ENCODE measurements at places on chromosomes 4 and X.

DNA sequence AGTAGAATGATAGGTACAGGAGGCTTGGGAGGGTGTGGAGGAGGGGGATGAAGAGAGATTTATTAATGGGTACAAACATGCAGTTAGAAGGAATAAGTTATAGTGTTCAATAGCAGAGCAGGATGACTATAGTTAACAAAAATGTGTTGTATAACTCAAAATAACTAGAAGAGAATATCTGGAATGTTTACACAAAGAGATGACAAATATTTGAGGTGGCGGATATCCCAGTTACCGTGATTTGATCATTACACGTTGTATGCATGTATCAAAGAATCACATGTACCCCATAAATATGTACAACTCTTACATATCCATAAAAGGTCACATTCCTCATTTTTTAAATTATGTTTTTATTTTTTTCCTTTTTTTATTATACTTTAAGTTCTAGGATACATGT, 456.6 kb downstream of the MAGEB5 start:
- DNase-seq = no peak

GRCh38 chr4:1669850-1670249, 14.3 kb downstream of the FAM53A start:
- no peak for DNase-seq

GRCh38 chrX:153459986-153460385, 10.4 kb downstream of the HAUS7 start:
- no peak for DNase-seq

GRCh38 chr4:127606823-127607222, 25.9 kb upstream of the INTU start:
- DNase-seq = no peak

DNA sequence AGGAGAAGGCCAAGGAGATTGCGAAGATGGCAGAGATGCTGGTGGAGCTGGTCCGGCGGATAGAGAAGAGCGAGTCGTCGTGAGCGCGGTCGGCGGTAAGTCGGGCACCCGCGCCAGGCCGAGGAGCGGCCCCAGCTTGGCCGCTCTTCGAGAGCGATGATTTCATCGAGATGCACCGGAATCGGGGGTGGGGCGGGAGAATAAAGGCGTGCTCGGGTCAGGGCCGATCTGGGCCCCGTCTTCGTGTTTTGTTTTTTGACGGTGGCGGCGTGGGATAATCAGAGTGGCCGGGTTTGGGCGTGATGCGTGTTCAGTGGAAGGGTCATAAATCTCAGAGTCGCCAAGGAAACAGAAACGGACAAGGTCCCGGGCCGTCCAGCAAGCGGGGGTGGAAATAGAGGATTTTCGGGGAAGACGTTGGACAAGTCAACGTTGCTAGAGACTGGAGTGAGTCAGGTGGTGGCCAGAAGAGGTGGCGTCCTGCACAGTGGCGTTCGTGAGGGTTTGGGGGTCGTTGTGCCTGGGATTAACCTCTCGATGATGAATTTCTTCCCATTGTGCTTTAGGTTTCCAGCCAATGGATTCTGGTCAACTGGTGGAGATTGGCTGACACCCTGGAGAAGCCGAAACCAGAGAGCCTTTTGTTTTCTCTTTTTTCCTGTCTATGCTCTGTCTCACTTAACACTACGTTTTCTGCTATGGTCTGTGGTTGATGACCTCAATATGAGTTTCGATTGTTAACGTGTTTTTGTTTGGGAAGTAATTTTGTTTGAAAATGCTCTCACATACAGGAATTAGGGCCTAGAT, 882 bp downstream of the MRFAP1 start:
- DNase-seq = no peak

- no peak for DNase-seq
These were observed 250.1 kb downstream of the C4orf33 start for GRCh38 chr4:129346036-129346435.

GRCh38 chr4:76059750-76060149, 14.8 kb upstream of the ART3 start:
- DNase-seq = no peak

DNA sequence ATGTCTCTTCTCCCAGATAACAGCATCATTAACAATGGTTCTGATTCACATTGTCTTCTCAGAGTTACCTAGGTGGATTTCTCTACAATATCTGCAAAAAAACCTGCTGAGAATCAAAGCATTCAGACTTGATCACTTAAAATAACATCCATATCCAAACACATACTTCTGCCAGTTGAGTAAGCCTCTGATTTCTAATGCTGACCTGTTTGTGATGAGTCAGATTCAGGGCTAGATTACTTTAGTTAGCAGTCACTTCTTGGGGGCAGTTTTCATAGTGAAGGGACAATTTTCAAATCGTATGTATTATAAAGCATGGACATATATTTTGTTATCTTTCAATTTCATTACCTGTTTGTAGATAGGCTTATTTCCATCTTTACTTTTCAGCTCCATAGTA, 35.5 kb downstream of the CCNI start:
- no peak for DNase-seq

DNA sequence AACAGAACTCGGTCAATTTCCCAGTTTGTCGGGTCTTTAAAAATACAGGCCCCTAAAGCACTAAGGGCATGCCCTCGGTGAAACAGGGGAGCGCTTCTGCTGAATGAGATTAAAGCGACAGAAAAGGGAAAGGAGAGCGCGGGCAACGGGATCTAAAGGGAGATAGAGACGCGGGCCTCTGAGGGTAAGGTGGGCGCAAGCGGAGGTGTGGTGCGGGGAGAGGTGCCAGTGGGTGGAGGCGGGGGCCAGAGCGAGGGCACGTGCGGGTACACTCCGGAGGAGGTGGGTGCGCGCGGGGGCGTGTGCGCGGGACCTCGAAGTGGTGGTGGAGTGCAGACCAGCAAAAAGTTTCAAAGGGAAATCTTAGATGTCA, 787 bp upstream of the TET2 start:
- DNase-seq = peak; percentile 9

- DNase-seq = no peak
These were observed 721.5 kb downstream of the IL1RAPL1 start for GRCh38 chrX:29308726-29309125.

GRCh38 chr4:109177096-109177810, 125.2 kb downstream of the COL25A1 start:
- no peak for DNase-seq

DNA sequence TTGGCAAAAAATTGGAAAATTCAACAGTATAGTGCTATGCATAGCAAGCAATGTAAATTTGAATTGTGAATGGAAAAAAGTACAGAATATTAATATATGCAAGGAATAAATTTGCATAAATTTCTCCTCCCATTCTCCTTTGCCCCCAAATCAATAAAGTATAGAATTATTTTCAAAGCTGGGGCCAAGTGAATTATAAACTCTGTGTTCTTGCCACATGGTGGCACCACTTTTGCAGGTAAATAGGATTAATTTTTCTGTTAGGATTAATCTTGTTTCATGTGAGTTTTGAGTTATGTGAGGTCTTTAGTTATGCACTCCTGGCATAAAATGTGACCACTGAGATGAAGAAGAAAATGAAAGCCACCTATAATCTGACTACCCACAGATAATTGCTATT, 19.9 kb downstream of the COPS4 start:
- DNase-seq = no peak

- DNase-seq = no peak
These were observed 31.1 kb downstream of the PGRMC2 start for GRCh38 chr4:128256539-128256938.

DNA sequence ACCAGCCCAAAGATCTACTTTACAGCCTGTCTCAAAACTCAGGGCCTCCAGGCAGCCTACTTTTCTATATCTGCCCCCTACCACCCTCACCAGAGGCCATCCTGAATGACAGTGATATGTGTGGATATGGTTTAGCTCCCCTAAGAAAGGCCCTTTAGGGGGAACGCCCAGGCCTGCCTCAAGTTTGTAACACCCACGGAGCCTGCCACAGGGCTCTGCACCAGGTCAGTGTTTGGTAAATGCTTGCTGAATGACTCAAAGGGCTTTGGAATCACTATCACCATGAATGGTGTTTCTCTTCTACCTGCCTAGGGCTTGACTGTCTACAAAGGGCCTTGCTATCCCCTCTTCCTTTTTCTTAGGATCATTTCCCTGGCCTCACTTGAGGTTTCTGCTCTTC, 11.3 kb upstream of the LONRF3 start:
- DNase-seq = no peak

DNA sequence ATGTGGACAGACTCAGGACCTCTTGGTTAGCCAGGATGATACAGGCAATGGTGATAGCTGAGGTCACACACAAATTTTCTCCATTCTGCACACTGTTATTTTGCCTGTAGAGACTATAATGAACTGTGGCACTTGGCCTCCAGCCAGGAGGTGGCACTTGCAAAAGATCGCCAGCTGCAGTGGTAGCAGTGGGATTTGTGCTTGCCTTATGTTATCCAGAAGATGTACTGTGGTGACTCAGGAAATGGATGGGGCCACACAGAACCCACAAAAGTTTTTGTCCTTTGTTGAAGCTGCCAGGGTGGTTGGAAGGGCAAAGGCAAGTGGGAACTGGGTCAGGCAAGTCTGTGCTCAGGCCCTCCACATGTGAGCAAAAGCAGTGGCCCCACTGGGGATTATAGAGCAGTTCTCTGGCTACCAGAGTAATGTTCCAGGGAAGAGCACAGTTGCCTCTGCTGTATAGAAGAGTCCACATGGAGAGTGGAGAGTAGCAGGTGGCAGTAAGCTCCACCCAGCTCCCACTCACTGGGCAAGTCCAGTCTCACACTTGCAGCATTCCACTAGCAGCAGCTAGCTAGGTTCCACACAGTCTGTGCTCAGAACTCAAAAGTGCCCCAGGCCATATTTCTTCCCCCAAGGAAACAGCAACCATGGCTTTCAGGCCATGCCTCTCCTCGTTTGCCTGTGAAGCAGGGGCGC, 5.9 kb upstream of the C4orf17 start:
- no peak for DNase-seq

DNA sequence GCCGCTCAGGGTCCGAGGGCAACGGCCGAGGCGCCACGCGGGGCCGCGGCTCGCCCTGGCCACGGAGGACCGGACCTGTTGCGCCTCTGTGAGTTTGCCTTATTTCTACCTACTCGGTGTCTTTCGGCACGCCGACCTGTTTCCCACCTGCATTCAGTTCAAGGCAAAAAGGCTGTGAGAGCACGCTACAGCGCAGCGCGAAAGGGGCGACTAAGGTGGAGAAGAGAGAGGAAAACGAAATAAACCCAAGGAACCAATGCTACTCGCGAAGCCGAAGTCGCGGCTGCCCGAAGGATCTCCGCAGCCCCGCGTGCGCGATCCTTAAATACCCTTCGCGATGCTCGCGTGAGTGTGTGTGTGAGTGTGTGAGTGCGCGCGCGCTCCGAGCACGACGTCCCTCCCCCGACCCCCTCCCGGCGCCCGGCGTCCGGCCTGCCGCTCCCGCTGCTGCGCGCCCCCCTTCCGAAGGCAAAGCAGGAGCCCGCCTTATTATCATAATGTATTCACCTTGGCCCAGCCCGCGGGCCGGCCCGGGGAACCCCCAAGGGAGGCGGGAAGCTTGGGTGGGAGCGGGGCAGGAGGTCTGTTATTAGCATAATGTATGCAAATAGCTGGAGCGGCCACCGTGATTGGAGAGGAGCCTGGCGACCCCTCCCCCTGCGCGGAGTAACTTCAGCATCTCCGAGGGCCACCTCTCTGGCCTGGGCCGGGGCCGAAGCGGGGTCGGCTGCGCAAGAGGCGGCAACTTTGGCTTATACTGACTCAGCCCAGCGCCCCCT, at the start of gene COL25A1:
Gene COL25A1, minus strand, starts transcription at position 298 of the 779 bp plus-strand sequence.
- DNase-seq = peak; percentile 9

- no peak for DNase-seq
These were observed 34.6 kb downstream of the PRPS2 start for GRCh38 chrX:12825801-12826200.

DNA sequence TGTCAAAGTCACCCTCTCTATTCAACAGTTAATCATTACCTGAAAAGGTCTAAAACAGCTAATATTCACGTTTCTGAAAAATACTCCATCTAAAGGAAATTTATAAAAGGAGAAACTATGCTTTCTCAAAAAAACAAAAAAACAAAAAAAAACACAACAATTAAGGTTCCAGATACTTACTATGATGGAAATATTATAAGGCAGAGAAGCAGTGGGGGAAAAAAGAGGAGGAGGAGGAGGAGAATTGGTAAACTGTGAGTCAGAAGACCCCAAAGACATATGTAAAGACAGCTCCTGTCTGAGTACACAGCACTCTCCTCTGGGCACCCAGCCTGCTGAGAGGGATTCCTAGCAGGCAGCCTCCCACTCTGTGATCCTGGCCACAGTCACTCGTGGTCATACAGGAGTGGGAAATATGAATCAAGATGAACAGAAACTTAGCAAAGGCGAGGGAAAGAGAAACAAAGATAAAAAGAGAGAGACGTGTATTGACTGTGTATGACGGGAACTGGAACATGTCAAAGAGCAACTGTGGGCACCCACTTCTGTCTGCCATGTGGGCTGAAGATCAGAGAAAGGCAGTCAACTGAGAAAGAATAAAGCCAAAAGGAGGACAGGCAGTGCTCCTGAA, 12.5 kb downstream of the KLHL15 start:
- DNase-seq = no peak

DNA sequence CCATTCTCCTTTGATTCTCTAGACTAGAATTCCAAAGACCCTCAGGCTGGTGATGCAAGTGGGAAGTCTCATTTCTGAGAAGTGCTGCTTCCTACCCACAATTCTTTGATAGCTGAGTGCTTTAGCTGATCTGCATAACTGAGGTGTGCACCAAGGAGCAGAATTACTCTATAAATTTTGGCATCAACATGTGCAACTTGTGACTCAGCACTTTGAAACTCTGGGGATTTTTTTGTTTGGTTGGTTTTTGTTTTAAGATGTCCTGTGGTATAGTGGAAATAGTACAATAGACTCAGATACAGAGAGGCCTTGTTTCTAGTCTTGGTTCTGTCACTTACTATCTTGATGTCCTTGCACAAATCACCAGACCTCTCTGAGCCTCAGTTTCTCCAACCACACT, 148.4 kb downstream of the AR start:
- DNase-seq = no peak

- no peak for DNase-seq
These were observed 480.2 kb downstream of the DTHD1 start for GRCh38 chr4:36761607-36762006.

DNA sequence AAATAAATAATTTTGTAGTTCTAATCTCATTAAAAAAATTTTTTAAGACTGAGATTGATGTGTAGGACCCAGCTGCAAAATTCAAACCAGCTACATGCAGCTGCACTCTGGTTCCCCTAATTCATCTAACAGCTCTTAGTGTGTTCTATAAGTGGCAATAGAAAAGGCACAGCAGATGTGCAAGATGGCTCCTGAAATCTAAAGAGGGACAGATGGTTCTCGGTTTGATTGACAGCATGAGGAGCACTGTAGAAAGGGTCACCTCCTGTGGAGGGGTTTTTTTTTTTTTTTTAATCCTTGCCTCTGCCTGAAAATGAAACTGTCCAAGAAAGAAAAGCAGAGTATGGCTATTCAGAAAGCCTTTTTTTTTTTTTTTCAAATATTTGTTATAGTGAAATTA, 16.9 kb upstream of the OCIAD1 start:
- DNase-seq = no peak

- DNase-seq = no peak
These were observed 708 bp downstream of the INTS12 start for GRCh38 chr4:105707782-105708180.

GRCh38 chrX:119887721-119888425, 7.8 kb upstream of the AKAP14 start:
- peak; percentile 11 for DNase-seq

Data from stimulated activated CD8-positive, alpha-beta memory T cell treated with anti-CD3 and anti-CD28 coated beads, Interleukin-12 subunit alpha, Interleukin-12 subunit beta, amount 100 ng/mL, for 1 hour (primary cell).